ENCODE measurements at places on chromosomes 6 and 20.

- DNase-seq: no peak
Observed at GRCh38 chr20:9040863-9041524, 27.9 kb upstream of the PLCB4 start.

DNA sequence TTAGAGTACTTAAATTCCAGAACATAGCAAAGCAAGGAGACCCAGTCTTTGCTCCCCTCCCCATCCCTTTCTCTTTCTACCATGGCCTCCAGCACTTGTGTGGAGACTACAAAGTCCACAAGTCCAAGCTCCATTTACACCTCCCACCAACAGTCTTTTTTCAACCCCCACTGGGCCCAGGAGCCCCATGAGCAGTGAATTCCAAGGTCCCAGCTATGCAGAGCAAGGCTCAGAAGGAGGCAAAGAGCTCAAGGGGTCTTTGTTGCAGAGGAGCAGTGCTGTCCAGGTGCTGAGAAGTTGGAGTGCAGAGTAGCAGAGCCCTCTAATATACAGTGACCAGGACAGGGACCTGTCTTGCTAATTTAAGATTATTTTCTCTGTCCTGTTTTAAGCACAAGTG is 9.0 kb downstream of the PAK5 start:
- no peak for DNase-seq

DNA sequence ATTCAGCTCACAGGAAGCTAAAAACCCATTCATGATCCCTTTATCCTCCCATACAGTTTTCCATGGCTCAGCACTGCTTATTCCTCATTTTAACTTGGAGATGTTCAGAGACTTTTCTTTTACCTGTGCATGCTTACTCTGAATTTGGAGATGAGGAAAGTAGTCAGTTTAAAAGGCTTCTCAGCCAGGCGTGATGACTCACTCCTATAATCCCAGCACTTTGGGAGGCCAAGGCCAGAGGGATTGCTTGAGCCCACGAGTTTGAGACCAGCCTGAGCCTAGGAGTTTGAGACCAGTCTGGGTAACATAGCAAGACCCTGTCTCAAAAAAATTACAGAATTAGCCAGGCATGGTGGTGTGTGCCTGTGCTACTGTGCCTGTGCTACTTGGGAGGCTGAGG is 30.3 kb upstream of the TMEM217 start:
- no peak for DNase-seq

- no peak for DNase-seq
Observed at GRCh38 chr20:35561671-35562070, 19.8 kb downstream of the ERGIC3 start.

GRCh38 chr6:170174771-170175643 is 115.9 kb downstream of the DLL1 start:
- DNase-seq: no peak

- no peak for DNase-seq
Observed at GRCh38 chr20:55172310-55173002, 697.1 kb downstream of the DOK5 start.
